ENCODE measurements at places on chromosomes 2 and 18. TPM values are rescaled to one million over a fixed set of nuclear protein-coding genes. Genes with fewer than 3 reads are reported as not detected.

EFHD1 gene
- total RNA-seq = 3.3 TPM

EGR4 gene
- not detected for total RNA-seq

- DNase-seq = no peak
These were observed 4.4 kb downstream of the CAPN14 start for GRCh38 chr2:31212659-31213600.

- no peak for DNase-seq
These were observed 19.9 kb downstream of the RNF144A start for GRCh38 chr2:6937157-6937556.

DNA sequence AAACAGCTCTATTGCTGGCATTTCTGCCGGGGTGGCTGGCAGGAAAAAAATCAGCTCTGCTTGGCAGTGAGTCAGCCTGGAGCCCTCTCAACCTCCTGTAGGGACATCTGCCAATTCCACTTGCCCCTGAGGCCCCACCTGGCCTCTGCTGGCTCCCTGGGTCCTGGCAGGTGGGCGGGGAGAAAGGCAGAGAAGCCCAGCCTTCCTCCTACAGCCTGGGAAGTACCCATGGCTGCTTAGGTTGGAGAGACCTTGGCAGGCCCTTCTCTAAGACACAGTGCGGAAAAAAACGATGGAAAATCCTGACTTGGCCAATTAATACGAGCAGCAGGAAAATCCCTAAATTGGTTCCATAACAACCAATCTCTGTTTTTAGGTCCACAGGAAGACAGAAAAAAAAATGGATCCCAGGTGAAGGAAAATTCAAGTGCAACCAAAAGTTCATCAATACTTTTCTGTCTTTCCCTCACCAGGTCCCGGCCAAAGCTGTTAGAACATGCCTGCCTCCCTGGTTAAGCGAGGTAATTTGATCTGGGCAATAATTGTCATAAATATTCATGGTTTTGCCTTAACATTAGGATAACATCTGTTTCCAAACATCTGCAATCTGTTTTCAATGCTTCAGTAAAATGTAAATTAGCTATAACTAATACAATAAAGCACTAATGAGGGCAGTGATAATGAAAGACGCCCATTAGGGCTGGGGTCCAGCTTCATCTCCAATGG lies 245.9 kb downstream of the TFCP2L1 start:
- no peak for DNase-seq

- DNase-seq = no peak
These were observed 3.0 kb downstream of the WDR75 start for GRCh38 chr2:189444322-189444721.

DNA sequence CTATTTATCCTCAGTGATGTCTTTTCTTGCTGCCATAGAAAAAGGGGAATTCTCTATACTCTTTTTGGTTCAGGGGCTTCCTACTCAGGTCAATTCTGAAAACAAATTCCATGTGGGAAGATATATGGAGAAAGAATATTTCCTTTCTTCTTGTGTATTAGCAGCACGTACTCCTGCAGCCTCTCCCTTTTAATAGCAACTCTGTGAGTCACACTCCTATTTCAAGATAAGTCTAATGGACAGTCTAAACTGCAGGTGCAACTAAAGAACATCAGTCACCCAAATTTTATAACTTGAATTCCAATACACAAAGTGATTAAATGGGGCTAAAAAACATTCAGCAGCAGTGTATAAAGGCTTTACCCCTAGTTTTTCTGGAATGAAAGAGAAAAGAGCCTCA lies 942.2 kb downstream of the CNTNAP5 start:
- no peak for DNase-seq

ZSWIM2 gene
- not detected for total RNA-seq

ST8SIA3 gene
- total RNA-seq = 3.0 TPM

DNA sequence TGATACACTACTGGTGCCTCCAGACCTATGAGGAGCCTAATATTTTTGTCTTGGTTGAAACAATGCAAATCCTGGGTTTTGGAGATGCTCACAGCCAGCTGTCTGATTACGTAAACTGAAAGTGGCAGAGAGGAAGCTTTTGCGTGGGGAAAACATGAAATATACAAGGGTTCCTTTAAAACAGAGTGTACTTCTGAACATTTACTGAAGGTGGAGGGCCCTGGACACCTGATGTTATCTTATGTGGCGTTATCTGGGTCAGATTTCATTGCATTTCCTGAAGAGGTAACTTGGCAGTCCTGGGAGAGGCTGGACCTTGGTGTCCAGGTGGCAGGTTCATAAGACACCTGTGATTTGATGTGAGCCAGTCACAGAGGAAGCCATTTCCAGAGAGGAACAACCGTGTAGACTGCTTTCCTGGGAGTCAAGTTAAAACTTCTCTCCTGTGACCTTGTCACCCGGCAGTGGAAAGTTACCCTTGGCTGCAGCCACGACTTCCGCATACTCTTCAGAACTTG lies 105.0 kb downstream of the NEDD4L start:
- DNase-seq = no peak

KLHL29 gene
- 2.3 TPM for total RNA-seq

GRCh38 chr2:148725564-148725963 lies 81.0 kb downstream of the EPC2 start:
- DNase-seq = no peak

ZNF397 gene
- 20.0 TPM for total RNA-seq

- DNase-seq = no peak
These were observed 58.3 kb downstream of the LAMA1 start for GRCh38 chr18:7059276-7059675.

MAP3K19 gene
- total RNA-seq = not detected

DNA sequence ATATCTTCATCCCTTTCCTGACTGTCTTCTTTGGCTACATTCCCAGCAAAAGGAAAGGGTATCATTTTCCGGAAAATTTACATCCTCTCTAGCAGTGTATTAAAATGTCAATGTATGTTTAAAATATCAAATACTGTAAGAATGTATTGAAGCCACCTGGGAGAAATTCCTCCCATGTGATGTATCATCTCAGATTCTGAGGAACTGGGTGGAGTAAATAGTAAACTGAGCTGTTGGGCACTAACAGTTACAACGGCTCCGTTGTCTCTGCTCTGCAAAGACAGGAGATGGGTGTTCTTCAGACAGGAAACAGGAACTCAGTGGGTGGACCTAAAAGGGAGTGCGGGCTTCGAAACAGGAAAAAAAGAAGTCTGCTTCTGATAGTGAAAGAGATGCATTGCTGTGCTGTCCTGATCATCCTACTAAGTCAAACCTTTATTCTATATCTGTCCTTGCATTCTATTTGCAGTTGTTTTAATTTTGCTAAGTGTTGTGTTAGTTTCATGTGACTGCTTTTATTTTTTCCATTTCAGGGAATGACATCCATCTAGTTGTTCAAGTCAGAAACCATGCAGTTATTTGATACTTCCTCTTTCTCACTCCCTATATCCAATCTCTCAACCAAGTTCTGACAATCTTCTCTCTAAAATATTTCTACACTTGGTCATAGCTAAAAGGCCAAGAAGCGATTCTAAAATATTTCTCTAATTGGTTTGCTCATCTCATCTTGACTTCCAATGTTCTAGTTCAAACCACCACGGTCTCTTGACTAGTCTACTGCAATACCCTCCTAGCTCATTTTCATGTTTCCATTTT lies 19.4 kb downstream of the DOK1 start:
- DNase-seq = no peak

GRCh38 chr18:75409806-75410205 lies 17.7 kb downstream of the SMIM21 start:
- DNase-seq = no peak

DNA sequence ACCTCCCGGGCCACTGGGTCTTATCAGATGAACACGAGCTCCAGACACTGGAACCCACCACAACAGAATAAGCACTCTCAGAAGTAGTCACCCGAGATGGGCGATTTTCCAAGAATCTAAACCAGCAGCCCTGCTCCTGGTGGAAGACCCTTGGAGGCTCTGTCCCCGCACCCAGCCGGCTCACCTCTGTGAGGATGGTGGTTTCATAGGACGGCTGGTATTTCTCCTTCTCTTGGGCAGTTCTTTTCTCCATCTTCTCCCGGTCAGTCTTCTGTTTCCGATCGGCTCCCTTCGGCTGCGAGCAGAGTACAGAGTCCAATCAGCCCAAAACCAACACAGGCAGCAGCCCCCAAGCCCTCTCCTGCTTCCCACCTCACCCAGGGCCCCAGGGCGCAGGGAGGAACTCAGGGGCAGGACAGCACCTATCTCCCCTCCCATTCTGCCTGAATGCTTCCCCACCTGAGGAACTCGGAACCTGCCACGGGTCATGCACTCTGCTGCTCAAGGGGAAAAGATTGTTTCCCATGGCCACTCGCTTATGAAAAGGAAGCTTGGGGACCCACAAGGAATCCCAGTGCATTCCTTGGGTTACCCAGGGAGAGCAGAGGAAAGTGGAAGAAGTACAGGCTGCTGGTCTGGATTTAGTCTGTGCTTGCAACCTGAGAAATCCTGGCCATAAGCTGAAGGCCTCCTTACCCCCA lies 42.7 kb downstream of the TFCP2L1 start:
- no peak for DNase-seq

SP5 gene
- total RNA-seq = 0.84 TPM

TNFRSF11A gene
- total RNA-seq = 1.3 TPM

- no peak for DNase-seq
These were observed 256.0 kb upstream of the FANCL start for GRCh38 chr2:58497168-58497567.

DNA sequence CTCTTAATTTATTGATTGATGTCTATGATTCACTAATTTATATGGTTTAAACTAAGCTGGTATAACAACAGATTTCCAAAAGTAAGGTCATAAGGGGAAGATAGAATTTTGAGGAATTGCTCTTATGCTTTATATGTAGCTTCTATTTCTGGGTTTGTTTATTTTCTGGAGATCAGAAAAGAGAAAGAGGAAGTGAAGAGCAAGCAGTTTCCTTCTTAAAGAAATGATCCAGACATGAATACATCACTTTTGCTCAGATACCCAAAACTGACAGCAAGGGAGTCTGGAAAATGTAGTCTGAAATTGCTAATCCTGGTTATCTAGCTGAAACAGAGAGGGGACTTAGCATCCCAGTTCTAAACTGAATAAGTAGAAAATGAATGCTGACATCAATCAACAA lies 912.5 kb upstream of the CRIM1 start:
- DNase-seq = no peak

- DNase-seq = no peak
These were observed at the start of gene HOXD10 for GRCh38 chr2:176115883-176116813. Gene HOXD10, plus strand, starts transcription at chr2:176116778. Its CDS starts 56 bp downstream, at chr2:176116834.

DNA sequence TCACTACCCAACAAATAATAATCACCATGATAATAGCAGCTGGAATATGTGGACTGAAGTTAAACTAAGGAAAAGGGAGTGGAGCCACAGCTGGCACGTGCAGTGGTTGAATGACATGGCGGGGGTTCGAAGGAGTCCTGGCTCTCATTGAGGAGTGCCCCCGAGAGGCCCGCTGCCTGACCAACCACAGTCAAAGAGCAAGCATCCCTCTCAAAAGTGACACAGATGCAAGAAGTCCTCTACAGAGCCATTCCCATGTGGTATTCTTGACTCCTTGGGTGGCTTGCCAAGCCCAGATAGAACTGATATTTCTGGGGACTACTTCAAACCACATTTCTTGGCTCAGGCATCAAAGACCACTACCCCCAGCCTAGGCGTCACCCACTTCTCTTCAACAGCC lies 405.1 kb downstream of the TNS1 start:
- DNase-seq = no peak

STARD6 gene
- total RNA-seq = not detected

SFT2D3 gene
- 4.7 TPM for total RNA-seq

GRCh38 chr18:59564561-59564960 lies 132.7 kb downstream of the CCBE1 start:
- no peak for DNase-seq

DNA sequence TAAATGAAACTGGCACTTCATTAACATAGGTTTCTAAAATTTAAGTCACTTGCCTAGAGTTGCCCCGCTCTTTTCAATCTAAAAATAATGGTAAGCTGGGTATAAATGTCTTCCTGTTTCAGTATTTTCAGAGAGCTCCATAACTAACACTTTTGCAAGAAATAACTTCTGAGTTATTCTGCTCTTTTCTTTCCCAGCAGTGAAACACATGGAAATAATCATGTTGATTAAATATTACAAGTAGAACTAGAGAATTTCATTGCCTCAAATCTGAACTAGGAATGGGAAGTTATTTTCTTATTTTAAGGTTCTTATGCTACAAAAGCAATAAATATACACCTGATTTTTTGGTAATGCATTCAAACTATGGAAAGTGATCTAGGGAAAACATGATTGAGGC lies 257.4 kb downstream of the IKZF2 start:
- DNase-seq = no peak

DNA sequence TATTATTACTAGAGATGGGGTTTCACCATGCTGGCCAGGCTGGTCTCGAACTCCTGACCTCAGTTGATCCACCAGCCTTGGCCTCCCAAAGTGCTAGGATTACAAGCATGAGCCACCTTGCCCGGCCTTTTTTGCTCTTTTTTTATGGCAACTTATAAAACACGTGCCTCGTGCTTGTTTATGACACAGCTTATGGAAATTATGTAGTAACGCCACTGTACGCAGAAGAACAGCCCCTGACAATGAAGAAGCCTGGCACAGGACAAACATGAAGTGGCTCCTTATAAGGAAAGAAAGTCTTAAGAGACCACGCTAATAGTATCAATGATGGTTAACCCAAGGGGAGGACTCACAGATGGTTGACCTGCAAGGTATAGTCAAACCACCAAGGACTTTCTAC lies 37.2 kb upstream of the RAPH1 start:
- DNase-seq = no peak

DNA sequence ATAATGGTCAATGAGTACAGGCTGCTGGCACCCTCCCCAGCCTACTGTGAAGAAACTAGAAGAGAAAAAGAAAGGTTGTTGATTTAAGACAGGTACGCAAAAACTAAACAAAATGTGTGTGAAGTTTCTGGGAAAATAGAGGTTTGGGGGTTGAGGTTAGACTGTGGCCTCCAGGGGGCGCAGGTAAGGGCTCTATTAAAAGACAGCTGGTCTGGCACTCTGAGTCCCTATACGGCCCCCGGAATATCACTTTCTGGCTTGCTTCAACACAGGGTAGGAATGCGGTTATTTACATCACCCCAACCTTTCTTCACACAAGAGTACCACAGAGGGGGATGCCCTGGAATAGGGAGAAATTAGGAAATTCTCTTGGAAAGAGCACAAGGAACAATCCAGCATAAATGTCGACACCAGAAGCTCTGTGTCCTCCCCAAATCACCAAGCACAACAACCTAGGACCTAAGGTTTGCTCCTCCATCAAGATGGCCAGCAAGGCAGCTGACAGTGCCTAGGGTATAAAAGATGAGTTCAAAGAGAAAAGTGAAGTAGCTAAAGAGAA lies 480.8 kb upstream of the KLHL29 start:
- peak; percentile 39 for DNase-seq

- no peak for DNase-seq
These were observed 131.5 kb downstream of the FAM161A start for GRCh38 chr2:61722318-61722717.

CYRIA gene
- total RNA-seq = 4.3 TPM

GRCh38 chr2:127048618-127048935 lies 58.4 kb downstream of the BIN1 start:
- no peak for DNase-seq

- no peak for DNase-seq
These were observed 2.2 kb downstream of the BOD1L2 start for GRCh38 chr18:57149051-57149450.

GRCh38 chr18:68734308-68734707 lies 19.4 kb upstream of the TMX3 start:
- no peak for DNase-seq

GATA6 gene
- 3.5 TPM for total RNA-seq

GRCh38 chr2:14385043-14385442 lies 247.5 kb upstream of the LRATD1 start:
- no peak for DNase-seq
